ENCODE measurements at places on chromosomes 3 and 15.

- DNase-seq: no peak
Measured at GRCh38 chr3:108093021-108093420, 2.2 kb upstream of the CD47 start.

GRCh38 chr3:36591959-36592358 lies 172.4 kb downstream of the DCLK3 start:
- no peak for DNase-seq

GRCh38 chr3:193948459-193948858 lies 187.5 kb upstream of the HES1 start:
- no peak for DNase-seq

DNA sequence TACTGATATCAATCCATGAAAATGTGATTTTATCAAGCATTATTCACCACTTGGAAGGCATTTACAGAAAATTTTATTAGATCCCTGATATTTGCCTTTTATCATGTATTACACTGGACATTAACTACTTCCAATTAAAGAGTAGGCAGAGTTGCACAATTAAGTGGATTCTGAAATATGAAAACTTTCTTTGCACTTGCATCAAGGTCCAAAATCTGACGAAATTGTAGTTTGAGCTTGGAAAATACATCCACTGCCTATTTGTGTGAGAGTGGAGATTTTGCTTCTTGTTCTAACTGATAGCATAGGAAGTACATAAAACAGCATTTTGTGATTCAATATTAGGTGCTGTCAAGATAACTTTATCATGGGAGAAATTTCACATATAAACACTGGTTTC lies 49.6 kb upstream of the SLC12A8 start:
- no peak for DNase-seq

GRCh38 chr3:104437891-104438290 lies 928.8 kb upstream of the ALCAM start:
- no peak for DNase-seq

DNA sequence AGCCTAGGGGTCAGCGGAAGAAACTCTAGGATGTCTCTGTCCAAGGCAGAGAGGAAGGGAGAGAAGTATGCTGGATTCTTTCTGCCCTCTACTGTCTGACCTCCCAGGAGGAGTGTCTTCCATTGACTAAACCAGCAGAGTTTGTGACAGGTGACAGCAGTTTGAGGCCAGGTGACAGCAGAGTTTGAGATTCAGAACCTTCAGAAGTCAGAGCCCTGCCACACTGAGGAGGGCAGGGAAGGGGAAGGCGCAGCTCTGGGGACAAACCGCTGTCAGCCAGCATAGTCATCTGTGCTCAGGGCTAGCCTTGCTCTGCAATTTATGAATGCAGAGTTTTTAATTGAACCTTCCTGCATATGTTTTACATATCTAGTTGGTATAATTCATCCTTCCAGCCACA lies 12.3 kb downstream of the NRROS start:
- no peak for DNase-seq

All from activated CD8-positive, alpha-beta memory T cell treated with anti-CD3 and anti-CD28 coated beads for 1 hour (primary cell).